Melanocyte of skin (primary cell): ENCODE measurements at places on chromosomes 4 and X. TPM values are rescaled to one million over a fixed set of nuclear protein-coding genes. Genes with fewer than 3 reads are reported as not detected.

The EGFL6 gene
- not detected in 2 replicates for total RNA-seq

The CSN1S1 gene
- not detected in 2 replicates for total RNA-seq

The PSMD10 gene
- total RNA-seq: 89.9 and 90.7 TPM in 2 replicates

The ZDHHC9 gene
- total RNA-seq: 15.5 and 20.0 TPM in 2 replicates

The SMR3B gene
- not detected in 2 replicates for total RNA-seq

The TMPRSS11F gene
- not detected in 2 replicates for total RNA-seq

The MAGEA2B gene
- not detected in 2 replicates for total RNA-seq

The F11 gene
- total RNA-seq: not detected in 2 replicates

The EXOC1L gene
- not detected in 2 replicates for total RNA-seq

The DMRTC1 gene
- not detected in 2 replicates for total RNA-seq

The RBMX gene
- 116 and 166 TPM in 2 replicates for total RNA-seq

The CCKAR gene
- not detected in 2 replicates for total RNA-seq

The PHKA2 gene
- total RNA-seq: 7.9 and 13.4 TPM in 2 replicates

The MAGEA3 gene
- total RNA-seq: not detected in 2 replicates

The DMP1 gene
- not detected in 2 replicates for total RNA-seq

The CTAG2 gene
- 17.1 TPM in 1 of 2 replicates, not detected in the other for total RNA-seq

The ARHGAP4 gene
- 2.2 and 3.8 TPM in 2 replicates for total RNA-seq

The XG gene
- 0.69 and 0.73 TPM in 2 replicates for total RNA-seq

The TMEM31 gene
- not detected in 2 replicates for total RNA-seq

The ANKRD37 gene
- total RNA-seq: 9.1 and 13.1 TPM in 2 replicates

The RPL9 gene
- total RNA-seq: 657 and 1,778 TPM in 2 replicates

The PPP3CA gene
- 11.7 and 20.0 TPM in 2 replicates for total RNA-seq

The LRP2BP gene
- total RNA-seq: 1.0 and 1.5 TPM in 2 replicates

The RADX gene
- 7.6 and 10.3 TPM in 2 replicates for total RNA-seq

The TNIP3 gene
- not detected in 2 replicates for total RNA-seq

The ALAS2 gene
- not detected in 2 replicates for total RNA-seq

The ADH5 gene
- 146 and 156 TPM in 2 replicates for total RNA-seq

The TMPRSS11A gene
- not detected in 2 replicates for total RNA-seq

The RAI2 gene
- under 0.01 TPM in 1 of 2 replicates, not detected in the other for total RNA-seq

The CC2D2A gene
- total RNA-seq: 19.6 and 36.2 TPM in 2 replicates

The NCAPG gene
- total RNA-seq: 20.4 and 33.7 TPM in 2 replicates

The CCNQ gene
- 41.3 and 46.6 TPM in 2 replicates for total RNA-seq

The P2RY10 gene
- total RNA-seq: not detected in 2 replicates

The BEND4 gene
- total RNA-seq: not detected in 2 replicates

The CRMP1 gene
- not detected in 2 replicates for total RNA-seq

The RHOXF1 gene
- total RNA-seq: not detected in 2 replicates

The LAS1L gene
- 30.7 and 32.0 TPM in 2 replicates for total RNA-seq

The AWAT2 gene
- not detected in 2 replicates for total RNA-seq

The ANOS1 gene
- 0.34 and 2.5 TPM in 2 replicates for total RNA-seq

The PRDM5 gene
- 7.6 and 20.7 TPM in 2 replicates for total RNA-seq

The CXorf65 gene
- not detected in 2 replicates for total RNA-seq

The ACE2 gene
- total RNA-seq: not detected in 2 replicates

The PJA1 gene
- 23.1 and 24.6 TPM in 2 replicates for total RNA-seq
